Activated CD4-positive, alpha-beta T cell treated with anti-CD3 and anti-CD28 coated beads, Interleukin-2, Interleukin-4, amounts not matched to agents 100 ng/mL and 50 ng/mL, durations not matched to agents 16 hours and 8 hours (primary cell): ENCODE measurements at places on chromosomes 16 and 17.

GRCh38 chr17:45440161-45440778, 7.6 kb upstream of the ARHGAP27 start:
- no peak for DNase-seq

DNA sequence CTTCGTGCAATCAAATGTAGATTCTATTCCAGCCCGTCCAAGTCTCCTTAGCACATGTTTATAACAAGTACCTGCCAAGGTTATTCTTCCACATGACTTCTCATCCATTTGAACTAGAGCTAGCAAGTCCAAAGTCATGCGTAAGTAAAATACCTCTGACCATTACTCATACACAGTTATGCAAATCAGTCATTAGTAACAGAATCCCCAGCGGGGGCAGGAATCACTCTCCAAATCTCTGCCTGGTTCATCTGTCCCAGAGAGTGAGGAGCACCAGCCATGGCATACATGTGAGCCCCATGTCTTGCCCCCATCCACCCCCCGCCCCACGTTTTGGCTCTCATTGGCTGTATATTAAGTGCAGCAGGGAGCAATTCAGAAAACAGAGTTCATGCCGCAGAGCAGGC, 27.7 kb downstream of the SRL start:
- DNase-seq: no peak

DNA sequence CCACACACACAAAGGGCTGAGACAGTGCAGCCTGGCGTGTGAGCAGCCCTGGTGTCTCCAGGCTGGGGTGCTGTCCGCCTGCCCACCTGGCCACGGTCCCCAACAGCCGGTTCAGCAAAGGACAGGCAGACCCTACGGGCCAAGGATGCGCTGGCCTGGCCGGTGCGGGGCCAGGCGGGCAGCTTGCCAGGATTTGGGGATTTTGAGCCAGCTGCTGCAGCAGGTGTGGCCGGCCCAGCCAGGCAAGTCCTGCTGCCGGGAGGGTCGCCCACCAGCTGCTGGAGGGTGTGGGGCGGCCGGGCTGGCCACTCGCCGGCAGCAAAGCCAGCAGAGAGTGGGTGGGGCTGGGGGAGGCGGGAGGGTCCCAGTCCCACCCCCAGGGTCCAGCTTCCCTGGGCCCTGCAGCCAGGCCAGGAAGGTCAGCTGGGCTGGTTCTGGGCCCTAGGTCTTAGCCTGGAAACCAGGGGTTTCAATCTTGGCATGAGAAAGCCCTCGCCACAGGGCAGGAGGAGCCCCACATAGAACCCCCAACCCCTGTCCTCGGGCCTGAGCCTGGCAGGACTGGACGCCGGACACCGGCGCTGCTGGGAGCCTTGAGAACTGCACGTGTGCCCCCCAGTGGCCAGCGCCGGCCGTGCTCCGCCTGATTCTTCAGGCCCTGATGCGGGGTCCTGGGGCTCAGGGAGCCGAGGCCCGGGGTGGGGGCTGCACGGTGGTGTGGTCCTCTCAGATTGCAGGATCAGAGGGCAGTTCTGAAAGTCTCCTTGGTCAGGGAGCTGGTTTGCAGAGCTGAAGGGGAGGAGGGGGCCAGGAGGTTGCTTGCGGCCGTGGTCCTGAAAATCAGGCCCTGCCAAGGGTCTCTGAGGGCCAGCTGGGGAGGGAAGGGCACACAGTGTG, 17.6 kb upstream of the SSTR5 start:
- no peak for DNase-seq

- DNase-seq: no peak
Measured at GRCh38 chr17:39631403-39631802, 4.7 kb downstream of the PPP1R1B start.

- no peak for DNase-seq
Measured at GRCh38 chr16:21560462-21560861, 38.9 kb upstream of the METTL9 start.

GRCh38 chr16:81259916-81260315, 21.4 kb downstream of the BCO1 start:
- no peak for DNase-seq

DNA sequence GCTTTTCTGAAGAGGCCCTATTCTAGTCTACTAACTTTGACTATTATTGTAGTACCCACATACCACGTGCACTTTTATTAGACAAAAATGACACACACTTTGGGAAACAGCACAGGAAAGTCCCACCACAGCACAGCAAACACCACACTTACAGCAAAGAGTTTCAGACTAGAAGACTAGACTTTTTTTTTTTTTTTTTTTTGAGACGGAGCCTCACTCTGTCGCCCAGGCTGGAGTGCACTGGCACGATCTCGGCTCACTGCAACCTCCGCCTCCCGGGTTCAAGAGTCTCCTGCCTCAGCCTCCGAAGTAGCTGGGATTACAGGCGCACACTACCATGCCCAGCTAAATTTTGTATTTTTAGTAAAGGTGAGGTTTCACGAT, 20.1 kb downstream of the YWHAE start:
- DNase-seq: peak; percentile 38

GRCh38 chr17:14923981-14924380, 341.1 kb downstream of the PMP22 start:
- DNase-seq: no peak

DNA sequence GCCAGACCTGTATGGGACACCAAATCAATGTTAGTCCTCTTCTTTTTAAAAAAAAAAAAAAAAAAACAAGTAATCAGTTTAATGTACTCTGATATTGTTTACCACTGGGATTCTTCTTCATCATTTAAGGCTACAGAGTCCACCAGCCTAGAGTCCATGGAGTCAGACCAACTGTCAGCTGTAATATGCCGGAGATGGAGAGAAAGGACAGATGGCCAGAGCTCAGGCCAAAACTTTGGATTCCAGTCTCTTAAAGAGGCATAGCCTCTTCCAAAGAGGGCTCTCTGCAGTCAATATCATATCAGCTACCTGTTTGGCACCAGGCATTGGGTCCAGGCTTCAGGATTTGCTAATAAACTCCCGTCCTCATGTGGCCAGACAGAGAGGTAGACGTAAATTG, 469.6 kb upstream of the HSBP1 start:
- no peak for DNase-seq

DNA sequence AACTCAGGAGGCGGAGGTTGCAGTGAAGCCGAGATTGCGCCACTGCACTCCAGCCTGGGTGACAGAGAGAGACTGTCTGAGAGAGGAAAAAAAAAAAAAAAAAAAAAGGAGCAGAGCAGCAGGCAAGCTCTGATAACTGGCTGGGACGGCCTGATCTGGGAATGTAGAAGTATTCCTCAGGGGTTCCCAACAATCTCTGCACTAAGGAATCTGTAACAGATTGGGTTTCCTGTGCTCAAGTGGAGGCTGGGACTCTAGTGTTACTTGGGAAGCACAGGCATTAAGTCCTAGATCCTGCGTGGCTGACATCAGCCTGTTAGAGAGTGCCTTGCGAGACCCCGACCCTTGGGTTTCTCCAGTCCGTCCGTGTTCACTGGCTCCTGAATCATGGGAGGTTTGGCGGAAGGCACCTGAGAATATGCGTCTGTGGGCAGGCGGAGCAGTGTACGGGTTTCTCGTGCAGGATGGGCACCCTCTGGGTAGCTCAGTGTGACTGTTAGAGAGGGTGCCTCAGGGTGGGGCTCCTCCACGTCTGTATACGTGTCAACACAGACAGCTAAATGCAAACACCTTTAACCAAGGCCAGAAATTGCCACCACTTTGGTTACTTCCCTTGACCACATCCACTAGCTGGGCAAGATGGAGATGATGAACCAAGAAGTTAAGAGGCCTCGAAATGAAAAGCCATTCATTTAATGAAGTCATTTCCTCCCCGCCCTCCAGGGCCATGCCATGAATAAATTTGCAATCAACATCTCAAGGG, 174.9 kb upstream of the RPL38 start:
- DNase-seq: no peak

DNA sequence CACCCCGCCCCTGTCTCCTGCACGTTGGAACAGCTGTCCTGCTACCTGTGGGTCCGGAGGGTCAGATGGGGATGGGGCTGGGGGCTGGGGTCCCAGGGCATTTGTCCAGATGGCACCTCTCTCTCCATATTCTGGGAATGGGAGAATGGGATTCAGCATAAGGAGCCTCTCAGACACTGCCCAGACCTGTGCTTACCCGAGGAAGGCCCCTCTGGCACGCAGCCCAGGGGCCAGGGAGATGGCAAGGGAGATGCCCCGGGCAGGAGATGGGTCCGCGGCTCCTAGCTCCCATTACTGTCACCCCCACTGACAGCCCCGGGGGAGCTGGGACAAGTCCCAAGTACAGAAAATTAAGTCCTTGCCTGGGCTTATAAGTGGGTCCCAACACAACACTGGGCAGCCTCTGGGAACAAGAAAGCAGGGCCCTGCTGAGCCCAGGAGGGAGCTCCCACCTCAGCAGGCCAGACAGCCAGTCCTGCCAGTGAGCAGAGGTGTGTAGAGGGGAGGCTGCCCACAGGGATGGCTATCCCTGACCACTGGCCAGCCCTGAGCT, 1.8 kb downstream of the VASN start:
- no peak for DNase-seq

- no peak for DNase-seq
Measured at GRCh38 chr16:10693889-10694288, 841 bp downstream of the TEKT5 start.

- DNase-seq: no peak
Measured at GRCh38 chr16:68345958-68346635, 35.3 kb downstream of the PRMT7 start.

DNA sequence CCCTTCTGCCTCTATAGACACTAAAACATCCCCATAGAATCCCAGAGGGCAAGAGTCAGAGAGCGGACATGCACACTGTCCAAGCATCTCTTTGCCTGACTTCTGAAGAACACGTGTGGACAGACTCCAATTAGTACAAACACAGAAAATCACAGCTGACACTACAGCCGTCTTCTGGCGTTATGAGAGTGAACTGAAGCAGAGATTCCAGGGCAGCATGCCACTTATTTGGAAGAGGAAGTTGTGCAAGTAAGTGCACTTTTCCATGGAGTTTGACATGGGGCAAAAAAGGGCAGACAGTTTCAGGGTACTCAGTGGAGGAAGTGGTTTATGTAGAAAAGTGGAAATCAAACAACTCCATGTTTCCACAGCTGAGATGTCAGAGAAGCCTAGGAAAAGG, 16.8 kb upstream of the ZNF287 start:
- no peak for DNase-seq

GRCh38 chr16:67864594-67864993, 8.3 kb upstream of the EDC4 start:
- no peak for DNase-seq

GRCh38 chr17:69809331-69809730, 265.7 kb upstream of the KCNJ16 start:
- DNase-seq: no peak

GRCh38 chr17:43396491-43397060, 2.2 kb upstream of the ARL4D start:
- DNase-seq: no peak

- DNase-seq: no peak
Measured at GRCh38 chr16:55503726-55504550, 4.9 kb upstream of the LPCAT2 start.

DNA sequence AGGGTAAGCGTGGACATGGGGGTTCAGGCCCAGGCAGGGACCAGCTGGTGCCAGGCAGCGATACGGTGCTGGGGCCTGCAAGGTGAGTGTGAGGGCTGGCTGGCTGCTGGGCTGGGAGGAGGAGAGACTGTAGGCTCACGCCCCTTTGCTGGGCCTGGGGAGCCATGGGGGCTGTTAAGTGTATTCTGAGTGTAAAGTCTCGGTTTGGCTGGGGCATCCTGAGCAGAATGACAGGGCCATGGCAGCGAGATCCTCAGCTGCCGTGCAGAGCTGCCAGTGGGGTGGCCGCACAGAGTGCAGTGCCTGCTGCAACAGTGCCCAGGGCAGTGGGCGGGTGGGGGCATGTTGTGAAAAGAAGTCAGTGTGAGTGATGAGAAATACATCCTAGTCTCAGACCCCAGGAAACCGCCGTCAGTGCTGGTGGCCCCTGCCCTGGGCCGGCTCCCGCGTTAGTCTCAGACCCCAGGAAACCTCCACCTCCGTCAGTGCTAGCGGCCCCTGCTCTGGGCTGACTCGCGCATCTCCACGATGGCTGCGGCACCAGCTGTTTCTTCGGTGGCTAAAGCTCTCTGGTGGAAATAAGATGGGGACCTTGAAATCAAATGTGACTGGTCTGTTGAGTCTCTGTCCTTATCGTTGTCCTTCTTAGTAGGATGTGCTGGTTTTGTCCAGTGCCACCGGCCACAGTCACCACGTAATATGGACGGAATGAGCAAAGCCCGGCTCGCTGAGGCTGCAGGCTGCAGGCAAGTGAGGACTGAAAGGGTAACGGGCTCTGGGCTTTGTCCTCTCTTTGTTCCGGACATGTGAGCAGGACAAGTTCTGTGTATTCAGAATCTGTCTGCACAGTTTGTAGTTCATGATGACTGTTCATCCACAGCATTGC, 22.9 kb downstream of the ACSF3 start:
- no peak for DNase-seq

DNA sequence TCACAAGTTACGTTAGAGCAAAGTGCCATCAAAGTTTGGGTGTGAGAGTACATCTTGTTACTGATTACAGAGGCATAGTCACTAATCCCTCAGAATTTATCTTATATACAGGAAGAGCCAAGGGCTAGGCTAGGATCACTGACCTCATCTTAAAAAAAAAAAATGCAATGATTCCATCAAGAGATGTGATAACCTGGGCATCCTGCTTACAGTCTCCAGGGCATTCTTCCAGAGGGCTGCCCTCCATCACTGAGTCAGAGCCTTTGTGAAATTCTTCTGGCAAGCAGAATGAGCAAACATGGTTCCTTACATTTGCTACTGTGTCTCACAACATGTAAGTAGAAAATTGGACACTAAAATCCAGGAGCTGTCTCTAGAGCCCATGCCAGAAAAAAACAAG, 410.6 kb downstream of the ZFHX3 start:
- no peak for DNase-seq

DNA sequence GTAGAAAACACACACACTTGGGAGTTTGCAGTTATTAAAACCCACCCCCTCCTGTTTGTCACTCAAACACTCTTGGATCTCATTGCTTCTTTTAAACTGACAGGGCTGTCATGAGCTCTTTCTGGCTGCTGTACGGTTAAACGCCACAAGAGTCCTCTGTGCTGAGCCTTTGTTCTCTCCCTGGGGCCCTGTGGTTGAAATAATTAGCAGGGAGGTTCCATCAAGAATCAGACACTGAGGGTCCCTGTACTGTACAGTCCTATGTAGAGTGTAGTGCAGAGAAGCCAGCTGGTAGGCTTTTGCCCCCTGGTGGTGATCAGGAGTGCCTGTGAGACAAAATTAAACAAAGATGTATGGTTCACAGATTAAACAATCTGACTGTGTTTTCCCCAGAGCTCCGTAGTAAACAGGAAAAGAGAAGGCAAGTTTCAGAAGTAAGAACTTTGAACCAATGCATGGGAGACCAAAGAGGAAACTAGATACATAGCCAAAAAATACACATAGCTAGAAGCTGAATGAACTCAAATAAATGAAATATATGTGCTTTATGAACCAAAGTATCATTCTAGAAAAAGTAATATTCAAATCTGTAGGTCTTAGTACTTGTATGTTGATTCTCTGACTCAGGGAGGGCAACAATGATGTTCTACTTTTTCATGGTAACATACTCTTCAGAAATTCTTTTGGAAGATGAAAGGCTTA, 1.4 kb upstream of the SSH2 start:
- peak; percentile 83 for DNase-seq
